ENCODE measurements at places on chromosomes 16 and 17.

GRCh38 chr17:58398574-58399266 is 18.6 kb downstream of the RNF43 start:
- no peak for DNase-seq

DNA sequence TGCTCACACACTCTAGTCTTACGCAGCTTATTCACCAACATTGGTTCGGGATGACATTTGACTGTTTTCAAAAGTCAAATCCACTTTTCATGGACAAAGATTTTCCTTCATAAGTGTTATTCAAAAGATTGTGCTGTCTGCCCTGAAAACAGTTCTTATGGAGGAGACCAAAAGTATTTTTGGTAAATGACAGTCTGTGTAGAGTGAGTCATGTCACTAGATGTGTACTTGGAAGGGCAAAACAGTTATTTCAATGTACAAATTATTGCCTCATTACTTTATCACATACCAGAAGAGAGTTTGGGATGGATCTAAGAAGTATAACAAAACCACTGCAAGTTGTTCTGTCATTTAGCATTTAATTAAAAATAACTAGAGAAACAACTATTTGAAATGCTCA is 265.6 kb downstream of the CDH13 start:
- no peak for DNase-seq

DNA sequence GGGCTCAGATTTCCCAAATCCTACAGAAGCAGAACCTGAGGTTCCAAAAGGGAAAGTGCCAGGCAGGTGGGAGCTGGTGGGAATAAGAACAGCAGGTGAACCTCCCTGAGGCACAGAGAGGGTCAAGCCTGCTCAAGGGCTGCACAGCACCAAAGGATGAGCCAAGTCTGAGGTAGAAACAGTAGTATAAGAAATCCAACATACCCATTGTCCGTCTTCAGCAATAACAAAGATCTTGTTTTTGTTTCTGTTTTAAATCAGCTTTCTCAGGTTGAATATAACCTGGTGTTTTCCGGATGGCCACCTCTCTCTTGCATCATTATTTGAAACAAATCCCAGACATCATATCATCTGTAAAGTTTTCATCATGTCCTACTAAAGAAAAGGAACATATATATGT is 10.6 kb upstream of the CES3 start:
- no peak for DNase-seq

DNA sequence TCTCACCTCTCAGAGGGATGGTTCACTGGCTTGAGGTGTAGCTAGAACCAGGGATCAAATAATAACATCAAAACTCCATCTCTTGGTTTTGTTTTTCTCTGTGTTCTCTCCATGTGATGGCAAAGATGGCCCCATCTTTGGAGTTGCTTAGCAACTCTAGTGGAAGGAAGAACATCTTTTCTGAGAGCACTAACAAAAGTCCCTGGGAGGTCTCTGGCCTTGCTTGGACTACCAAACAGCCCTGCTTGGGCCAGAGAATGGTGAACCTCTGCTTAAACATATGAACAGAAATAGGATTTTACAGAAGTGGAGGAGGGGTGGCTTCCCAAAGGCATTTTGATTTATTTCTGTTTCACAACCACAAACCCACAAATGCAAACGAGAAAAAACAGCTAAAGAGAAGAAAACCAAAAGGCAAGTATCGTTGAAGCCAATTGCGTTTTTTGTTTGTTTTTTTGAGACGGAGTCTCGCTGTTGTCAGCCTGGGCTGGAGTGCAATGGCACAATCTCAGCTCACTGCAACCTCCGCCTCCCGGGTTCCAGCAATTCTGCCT is 13.2 kb downstream of the GABARAPL2 start:
- no peak for DNase-seq

DNA sequence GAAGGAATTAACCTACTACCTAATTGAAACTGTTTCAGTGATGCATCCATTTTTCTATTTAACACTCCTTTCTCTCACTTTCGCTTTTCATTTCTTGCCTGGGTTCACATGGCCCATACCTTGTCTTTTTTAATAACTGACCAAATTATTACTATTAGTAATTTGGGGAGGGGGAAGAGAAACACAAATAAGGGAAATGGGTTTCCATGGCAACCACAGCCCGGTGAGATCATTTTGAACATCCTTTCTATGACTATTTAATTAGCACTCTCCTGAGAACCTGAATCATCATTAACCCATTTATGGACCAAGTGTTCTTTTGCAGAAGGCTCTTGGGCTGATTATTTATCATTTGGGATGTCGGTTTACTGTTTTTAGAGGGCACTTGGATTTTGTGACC is 628.2 kb upstream of the SALL1 start:
- DNase-seq = no peak

GRCh38 chr17:73824321-73824720 is 180.1 kb upstream of the SDK2 start:
- no peak for DNase-seq

GRCh38 chr17:8210761-8211458 is 535 bp upstream of the AURKB start:
- DNase-seq = no peak

DNA sequence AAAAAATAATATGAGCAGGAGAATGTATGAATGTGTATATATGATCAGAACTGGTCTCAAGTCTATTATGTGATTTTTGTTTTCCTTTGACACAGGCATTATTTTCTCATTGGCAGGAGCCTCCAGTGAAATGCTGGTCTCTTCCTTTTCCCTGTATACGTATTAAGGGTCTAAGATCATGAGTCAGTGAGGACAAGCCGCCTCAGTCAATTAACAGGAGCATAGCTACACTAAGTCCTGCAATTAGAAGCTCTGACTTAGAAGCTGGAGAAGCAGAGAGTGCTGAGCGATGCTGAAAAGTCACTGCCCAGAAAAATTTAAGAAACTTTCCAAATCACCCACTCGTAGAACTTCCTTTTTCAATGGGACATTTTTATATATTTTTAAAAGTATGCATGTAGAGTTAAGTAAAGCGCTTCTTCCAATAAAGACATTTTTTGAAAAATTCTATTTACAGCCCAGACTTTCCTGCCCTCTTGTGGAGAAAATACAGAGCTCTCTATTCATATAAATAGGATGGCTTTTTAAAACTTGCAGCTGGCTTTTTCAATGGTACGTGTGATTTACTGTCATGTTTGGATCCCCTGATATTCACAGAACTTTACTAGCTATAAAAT is 70.2 kb upstream of the PSMD7 start:
- DNase-seq = no peak

DNA sequence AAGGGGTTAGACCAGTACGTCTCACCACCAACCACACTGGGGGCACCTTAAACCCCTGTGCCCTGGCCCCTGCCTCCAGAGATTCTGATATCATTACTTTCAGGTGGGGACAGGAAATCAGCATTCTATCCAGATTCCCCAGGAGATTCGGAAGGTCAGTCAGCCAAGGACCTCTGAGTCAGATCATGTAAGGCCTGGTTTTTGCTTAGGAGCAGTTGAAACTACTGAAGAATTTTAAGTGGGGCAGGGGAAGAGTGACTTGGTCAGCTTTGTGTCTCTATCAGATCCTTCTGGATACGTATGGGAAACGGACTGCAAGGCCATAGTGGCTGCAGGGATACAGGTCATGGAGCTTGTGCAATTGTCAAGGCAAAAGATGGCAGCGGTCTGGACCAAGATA is 9.0 kb downstream of the EMP2 start:
- no peak for DNase-seq

GRCh38 chr16:82063456-82064082 is 28.5 kb downstream of the HSD17B2 start:
- no peak for DNase-seq

DNA sequence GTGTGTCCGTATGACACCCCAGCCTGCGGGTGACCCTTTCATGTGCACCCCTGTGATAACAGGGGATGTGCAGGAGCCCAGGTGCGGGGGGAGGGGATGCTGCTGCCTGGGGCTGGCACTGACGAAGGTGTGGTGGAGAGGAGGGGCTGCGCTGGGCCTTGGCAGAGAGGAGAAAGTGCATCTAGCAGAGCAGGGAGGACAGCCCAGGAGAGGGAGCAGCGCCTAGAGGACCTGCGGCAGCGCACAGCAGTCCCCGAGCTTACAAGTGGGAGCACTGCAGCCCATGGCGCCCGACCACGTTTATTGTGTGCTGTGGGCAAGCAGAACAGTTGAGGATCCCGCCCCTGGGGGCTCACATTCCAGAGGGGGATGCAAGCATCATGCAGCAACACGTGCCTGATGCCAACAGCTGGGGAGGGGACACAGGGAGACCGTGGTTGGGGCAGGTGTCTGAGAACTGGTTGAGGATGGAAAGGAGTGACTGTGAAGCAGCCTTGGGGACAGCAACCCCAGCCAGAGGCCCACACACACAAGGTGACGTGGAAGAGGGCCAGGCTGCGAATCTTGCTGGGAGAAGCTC is 10.9 kb upstream of the SLC7A5 start:
- DNase-seq = no peak

DNA sequence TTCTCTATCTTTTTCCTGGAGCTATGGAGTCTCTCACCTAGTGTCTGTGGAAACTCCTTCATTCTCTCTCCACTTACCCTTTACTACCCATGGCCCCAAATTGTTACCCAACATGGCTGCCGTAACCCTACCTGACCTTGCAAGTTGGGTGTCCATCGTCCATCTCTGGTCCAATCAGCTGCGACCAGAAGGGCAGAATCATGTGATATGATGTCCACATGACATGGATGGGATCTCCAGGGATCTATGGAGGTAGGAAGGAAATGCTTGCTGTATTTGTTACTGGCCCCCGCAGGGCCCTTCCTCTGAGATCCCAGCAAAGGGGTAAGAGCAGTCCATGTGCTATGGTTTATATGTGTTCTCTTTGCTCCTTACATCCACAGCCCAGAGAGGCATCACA is 8.0 kb upstream of the DRC7 start:
- DNase-seq = no peak

- no peak for DNase-seq
Observed at GRCh38 chr17:14737984-14738651, 437.2 kb downstream of the HS3ST3B1 start.

DNA sequence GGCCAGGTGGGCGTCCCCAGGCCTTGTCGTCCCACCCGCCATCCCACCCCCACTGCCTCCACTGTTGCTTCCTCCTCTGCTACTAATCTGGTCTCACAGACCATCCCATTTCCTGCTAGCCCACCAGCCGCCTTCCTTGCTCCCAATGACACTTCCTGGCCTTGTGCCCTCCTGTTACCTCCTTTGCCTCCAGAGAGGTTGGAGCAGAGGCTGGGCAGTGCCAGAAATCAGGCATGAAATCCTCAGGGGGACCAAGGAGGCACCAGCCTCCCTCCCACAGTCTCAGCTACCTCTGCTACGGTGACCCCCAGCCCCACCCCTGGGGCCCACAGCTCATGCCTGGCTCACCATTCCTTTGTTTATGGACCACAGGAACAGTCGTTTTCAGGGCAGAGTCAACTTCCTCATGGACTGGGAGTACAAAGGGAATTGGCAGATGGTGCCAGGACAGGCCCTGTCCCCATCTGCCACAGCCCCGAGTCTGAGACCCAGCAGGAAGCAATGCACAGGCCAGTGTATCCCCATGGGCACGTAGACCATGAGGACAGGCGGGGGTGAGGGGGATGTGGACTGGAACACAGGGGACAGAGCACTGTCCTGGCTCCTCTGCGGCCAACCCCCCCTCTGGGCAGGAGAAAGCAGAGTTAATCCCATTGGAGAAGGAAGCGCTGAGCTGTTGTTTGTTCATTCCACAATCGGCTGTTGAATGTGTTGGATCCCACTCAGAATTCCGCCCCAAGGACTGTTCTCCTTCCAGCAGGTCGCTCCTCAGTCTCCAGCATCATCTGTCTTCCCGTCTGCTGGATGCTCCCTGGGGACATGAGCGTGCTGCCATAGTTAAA is 2.2 kb upstream of the CDH5 start:
- no peak for DNase-seq

DNA sequence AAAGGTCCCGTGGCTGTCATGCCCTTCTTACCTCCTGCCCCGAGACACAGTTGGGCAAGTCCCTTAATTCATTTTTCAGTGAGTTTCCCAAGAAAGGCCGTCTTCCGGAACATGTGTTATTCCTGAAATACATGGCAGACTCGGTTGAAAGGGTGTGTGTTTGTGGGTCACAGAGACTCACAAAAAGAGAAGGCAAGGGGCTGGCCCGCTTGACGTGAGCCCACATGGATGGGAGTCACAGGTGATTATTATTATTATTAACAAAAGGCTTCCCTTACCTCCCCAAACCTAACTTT is 34.1 kb upstream of the CCR7 start:
- DNase-seq = no peak
